ENCODE measurements at places on chromosomes 4 and X. TPM values are rescaled to one million over a fixed set of nuclear protein-coding genes. Genes with fewer than 3 reads are reported as not detected.

The LRIT3 gene
- total RNA-seq: 0.09 TPM

The RLIM gene
- total RNA-seq: 34.2 TPM

The CDKN2AIP gene
- 22.7 TPM for total RNA-seq

The ZNF157 gene
- total RNA-seq: 0.40 TPM

The SMS gene
- 162 TPM for total RNA-seq

The DMP1 gene
- total RNA-seq: not detected

The MAGEB1 gene
- total RNA-seq: not detected

The CFP gene
- total RNA-seq: 4.4 TPM

The SCRG1 gene
- not detected for total RNA-seq

The CT45A5 gene
- not detected for total RNA-seq

All from activated CD4-positive, alpha-beta T cell treated with anti-CD3 and anti-CD28 coated beads, Interleukin-2, amount 10 ng/mL, durations not matched to agents 24 days and 14 days (primary cell).